ENCODE measurements at places on chromosomes 12 and 14. TPM values are rescaled to one million over a fixed set of nuclear protein-coding genes. Genes with fewer than 3 reads are reported as not detected.

- peaks cover under 1% of the 10 kb centered on the region for H3K27me3 ChIP-seq
- H3K4me1 ChIP-seq, result peaks cover 19% of the 10 kb centered on the region
- H3K27ac ChIP-seq, result no peak overlapping the region
- H3K4me3 ChIP-seq, result no peak overlapping the region
- no peak for DNase-seq
Observed at GRCh38 chr12:93567174-93567573, 5.3 kb upstream of the SOCS2 start.

Gene KLHL33
- 0.05 TPM for total RNA-seq

GRCh38 chr14:61192989-61193388 lies 88.1 kb downstream of the TMEM30B start:
- DNase-seq, result no peak
- H3K4me3 ChIP-seq, result no peak overlapping the region
- H3K36me3 ChIP-seq, result no peaks in the 10 kb centered on the region
- H3K27me3 ChIP-seq, result peaks cover 25% of the 10 kb centered on the region
- no peak overlapping the region for H3K27ac ChIP-seq

DNA sequence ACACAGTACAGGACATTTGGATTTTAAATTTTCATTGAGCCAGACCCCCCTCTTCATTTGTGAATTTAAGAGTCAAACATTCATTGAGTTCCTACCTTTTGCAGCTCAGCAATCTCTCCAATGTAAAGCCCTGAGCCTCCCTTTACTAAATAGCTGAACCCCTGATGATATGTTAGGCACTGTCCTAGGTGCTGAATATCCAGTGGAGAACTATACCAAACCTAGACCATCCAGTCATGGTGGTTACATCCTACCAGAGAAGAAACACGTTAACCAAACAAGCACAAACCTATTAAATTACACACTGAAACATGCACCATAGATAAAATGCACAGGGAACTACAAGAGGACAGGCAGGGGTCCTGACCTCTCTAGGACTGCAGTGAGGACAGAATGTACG lies 1585.3 kb upstream of the TMEM132C start:
- H3K36me3 ChIP-seq, result no peaks in the 10 kb centered on the region
- no peaks in the 10 kb centered on the region for H3K27me3 ChIP-seq
- no peak for DNase-seq
- H3K27ac ChIP-seq, result no peak overlapping the region
- H3K4me3 ChIP-seq, result no peak overlapping the region
- H3K4me1 ChIP-seq, result no peaks in the 10 kb centered on the region

Gene SIVA1
- 111 TPM for total RNA-seq

DNA sequence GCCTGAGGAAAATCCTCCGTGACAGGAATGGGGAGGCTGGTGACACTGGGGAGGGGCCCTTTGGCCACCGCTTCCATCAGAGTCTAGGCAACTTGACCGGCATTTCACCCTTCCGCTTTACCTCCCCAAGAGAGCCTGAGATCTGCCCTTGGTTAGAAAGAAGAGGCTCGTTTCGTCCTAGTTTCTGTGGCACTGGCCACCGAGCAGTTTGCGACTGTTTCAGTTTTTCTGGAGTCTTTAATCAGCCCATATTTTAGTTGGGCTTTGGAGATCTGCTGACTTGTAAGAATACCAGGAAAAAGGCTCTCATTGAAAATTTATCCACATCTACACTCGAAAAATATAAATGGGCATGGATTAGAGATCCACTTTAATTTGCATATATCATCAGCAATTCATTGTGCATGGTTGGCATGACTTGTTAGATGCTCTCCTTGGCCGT lies 414 bp upstream of the ANKS1B start:
- DNase-seq, result no peak
- H3K27me3 ChIP-seq, result peaks cover 51% of the 10 kb centered on the region
- no peaks in the 10 kb centered on the region for H3K36me3 ChIP-seq
- peaks cover 8% of the 10 kb centered on the region for H3K4me1 ChIP-seq
- no peak overlapping the region for H3K27ac ChIP-seq

- DNase-seq, result no peak
- no peak overlapping the region for H3K27ac ChIP-seq
- H3K36me3 ChIP-seq, result no peaks in the 10 kb centered on the region
- H3K4me3 ChIP-seq, result no peak overlapping the region
Observed at GRCh38 chr14:52235434-52235833, 32.1 kb upstream of the PTGDR start.
